ENCODE measurements at places on chromosomes 4 and X.

- no peak for DNase-seq
Measured at GRCh38 chr4:143597276-143597675, 83.8 kb downstream of the SMARCA5 start.

GRCh38 chr4:153447175-153447905 is 18.8 kb upstream of the TMEM131L start:
- no peak for DNase-seq

DNA sequence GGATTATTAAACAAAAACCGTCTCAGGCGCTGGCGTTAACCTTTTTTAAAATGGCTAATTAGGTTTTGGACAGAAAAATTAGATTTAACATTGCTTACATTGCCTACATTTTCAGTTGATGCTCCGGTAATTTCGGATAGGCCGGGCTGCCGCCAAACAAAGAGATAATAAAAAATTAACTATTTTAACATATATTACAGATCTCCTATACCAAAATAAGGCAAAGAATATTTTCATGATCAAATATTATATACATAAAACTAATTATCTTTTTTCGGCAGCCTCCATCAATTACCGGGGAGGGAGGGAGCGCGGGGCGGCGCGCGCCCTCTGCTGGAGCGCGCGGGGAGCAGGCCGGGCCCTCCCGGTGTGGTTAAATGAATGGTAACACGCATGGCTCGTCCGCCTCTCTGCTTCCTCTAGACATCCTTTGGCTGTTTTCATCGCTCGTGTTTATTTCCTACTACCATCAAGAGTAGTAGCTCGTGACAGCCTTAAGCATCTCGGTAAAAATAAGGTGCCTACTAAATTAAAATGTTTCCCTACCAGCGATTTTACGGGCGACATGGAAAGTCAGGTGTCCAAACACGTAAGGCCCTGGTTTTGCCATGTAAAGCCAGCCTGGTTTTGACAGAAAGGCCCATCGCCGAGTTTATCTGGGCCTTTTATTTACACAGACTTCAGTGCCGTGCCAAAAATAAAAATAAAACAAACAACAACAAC is 52.4 kb upstream of the TMEM33 start:
- peak; percentile 57 for DNase-seq

GRCh38 chr4:125115476-125115875 is 199.3 kb upstream of the FAT4 start:
- no peak for DNase-seq

Measured in suppressor macrophage treated with lipopolysaccharide for 4 hours (primary cell).